Stimulated activated CD8-positive, alpha-beta memory T cell treated with anti-CD3 and anti-CD28 coated beads, Interleukin-15, amount 100 ng/mL, for 4 hours (primary cell): ENCODE measurements at places on chromosomes 2 and 18.

DNA sequence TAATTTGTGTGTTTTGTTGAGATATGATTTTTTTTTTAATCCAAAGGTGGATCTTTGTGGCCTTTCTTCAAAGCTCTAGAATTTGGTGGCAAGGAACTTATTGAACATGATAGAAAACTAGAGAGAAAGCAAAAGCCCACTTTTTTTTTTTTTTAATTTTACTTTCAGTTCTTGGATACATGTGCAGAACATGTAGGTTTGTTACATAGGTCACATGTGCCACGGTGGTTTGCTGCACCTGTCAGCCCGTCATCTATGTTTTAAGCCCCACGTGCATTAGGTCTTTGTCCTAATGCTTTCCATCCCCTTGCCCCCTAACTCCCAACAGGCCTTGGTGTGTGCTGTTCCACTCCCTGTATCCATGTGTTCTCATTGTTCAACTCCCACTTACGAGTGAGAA lies 135.9 kb downstream of the RHBDD1 start:
- no peak for DNase-seq

- DNase-seq, result no peak
Observed at GRCh38 chr2:84527137-84528129, 11.1 kb downstream of the DNAH6 start.

DNA sequence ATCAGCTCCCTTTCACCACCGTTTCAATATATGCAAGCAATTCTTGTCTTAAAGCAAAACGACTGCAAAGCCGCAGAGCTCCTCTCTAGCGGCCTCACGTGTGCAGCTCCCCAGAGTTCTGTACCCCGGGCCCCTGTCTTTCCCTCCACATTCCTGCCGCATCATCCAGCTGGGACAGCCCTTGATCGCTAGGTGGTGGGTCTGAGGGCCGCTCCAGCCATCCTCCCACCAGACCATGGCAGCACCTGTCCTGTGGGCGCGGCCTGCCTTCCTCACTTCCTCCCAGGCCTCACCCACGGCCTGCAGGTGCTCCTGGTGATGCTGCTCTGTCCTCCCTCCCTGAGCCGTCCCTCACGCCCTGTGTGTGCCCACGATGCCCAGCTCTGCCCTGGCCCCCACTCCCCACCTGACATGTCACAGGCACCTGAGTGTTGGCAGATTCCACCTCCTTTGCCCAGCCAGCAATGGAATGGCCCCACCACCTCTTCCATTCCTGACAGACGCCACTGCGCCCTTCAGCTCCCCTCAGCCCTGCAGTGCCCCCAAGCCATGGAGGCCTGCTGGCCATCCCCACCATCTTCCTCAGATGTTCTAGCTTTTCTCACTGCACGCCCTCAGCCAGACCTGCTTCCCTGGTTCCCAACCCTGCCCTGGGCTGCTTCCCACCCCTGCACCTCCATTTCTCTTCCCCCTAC lies 15.3 kb upstream of the ALLC start:
- no peak for DNase-seq

DNA sequence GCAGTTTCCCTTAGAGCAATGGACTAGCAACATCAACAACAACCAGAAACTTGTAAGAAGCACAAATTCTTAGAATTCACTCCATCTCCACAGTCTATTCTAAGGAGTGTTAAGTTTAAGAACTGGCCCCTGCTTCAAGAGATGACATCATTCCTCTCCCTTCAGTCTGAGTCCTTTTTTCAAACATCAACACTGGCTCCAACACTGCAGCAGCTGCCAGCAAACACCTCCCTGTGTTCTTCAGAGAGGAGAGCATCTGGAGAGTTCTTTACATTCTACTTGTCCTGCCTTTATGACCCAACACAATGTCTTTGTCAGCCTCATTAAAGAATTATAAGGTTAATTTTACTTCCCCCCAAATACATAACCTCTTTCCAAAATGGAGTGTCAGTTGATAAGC lies 122.3 kb downstream of the HNMT start:
- no peak for DNase-seq

GRCh38 chr2:176101216-176101830 lies 1.7 kb downstream of the HOXD12 start:
- DNase-seq, result no peak
